Uterine smooth muscle cell (primary cell): ENCODE measurements at places on chromosomes 13 and 19. TPM values are rescaled to one million over a fixed set of nuclear protein-coding genes. Genes with fewer than 3 reads are reported as not detected.

NEK3 gene
- total RNA-seq, result 9.2 and 16.8 TPM in 2 replicates

ZNF439 gene
- total RNA-seq, result 6.2 and 6.7 TPM in 2 replicates

CCNA1 gene
- 9.4 and 27.0 TPM in 2 replicates for total RNA-seq

CEACAM4 gene
- total RNA-seq, result not detected in 2 replicates

ZNF580 gene
- total RNA-seq, result 4.1 and 4.2 TPM in 2 replicates

DHX34 gene
- 12.3 and 15.6 TPM in 2 replicates for total RNA-seq

PLVAP gene
- total RNA-seq, result 0.22 and 0.50 TPM in 2 replicates

SIGLEC11 gene
- not detected in 2 replicates for total RNA-seq

ZNF699 gene
- 15.7 and 17.4 TPM in 2 replicates for total RNA-seq

DAND5 gene
- 0.12 TPM in 1 of 2 replicates, not detected in the other for total RNA-seq

PNMA8A gene
- total RNA-seq, result 4.3 and 13.0 TPM in 2 replicates

ZNF681 gene
- 0.50 and 0.77 TPM in 2 replicates for total RNA-seq

MATK gene
- total RNA-seq, result not detected in 2 replicates

CEACAM16 gene
- not detected in 2 replicates for total RNA-seq

SKA3 gene
- total RNA-seq, result 9.7 and 10.1 TPM in 2 replicates

SMIM44 gene
- not detected in 2 replicates for total RNA-seq

FCGBP gene
- 0.11 and 2.1 TPM in 2 replicates for total RNA-seq

PSG11 gene
- total RNA-seq, result 0.11 TPM in 1 of 2 replicates, not detected in the other

SMIM17 gene
- 0.25 TPM in 1 of 2 replicates, not detected in the other for total RNA-seq

CILP2 gene
- total RNA-seq, result 0.11 and 0.62 TPM in 2 replicates

INSL3 gene
- total RNA-seq, result not detected in 2 replicates

FBXL3 gene
- total RNA-seq, result 59.0 and 67.3 TPM in 2 replicates

CYP2A6 gene
- total RNA-seq, result not detected in 2 replicates
